ENCODE measurements at places on chromosomes 1 and 21.

DNA sequence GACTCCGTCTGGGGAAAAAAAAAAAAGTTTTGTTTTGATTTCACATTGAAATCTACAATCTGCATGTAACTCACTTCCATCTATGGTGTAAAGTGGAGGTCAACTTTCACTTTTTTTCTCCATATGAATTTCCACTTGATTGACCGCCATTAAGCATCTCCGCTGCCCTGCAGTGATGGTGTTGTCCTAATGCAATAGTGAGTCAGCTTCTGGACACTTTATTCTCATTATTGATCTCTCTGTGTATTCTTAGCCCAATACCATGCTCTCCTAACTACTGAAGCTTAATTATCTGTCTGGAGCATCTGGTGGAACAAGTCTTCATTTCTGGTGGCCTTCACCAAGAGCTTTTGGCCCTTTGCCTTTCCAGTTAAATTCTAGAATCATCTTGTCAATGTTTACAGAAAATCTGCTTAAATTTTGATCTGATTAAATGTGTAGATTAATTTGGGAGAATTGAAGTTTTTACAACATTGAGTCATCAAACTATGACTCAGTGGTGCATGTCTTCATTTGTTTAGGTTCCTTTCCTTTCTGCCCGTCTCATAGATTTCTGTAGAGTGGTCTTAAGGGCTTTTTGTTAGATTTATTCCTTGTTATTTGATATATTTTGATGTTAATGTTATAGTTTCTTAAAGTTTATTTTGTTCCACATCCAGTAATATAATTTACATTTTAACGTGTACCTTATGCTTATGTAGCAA lies 181.5 kb downstream of the PRDM2 start:
- no peak for DNase-seq

DNA sequence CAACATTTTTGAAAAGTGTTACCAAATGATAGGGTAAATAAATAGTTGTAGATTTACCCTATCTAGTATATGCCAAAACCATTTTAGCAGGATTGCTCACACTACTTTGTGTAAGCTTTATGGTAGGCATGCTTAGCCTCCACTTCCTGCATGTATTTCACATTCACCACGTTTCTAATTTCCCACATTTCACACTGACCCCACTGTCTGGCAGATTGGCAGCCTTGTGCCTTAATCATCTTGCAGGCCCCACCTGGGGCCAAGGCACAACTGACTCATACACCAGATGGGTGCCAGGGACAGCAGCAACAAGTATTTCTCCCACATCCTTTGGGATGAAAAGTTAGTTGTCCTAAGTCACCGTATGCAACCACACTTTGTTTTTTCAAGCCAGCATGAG lies 21.2 kb upstream of the CENPF start:
- no peak for DNase-seq

DNA sequence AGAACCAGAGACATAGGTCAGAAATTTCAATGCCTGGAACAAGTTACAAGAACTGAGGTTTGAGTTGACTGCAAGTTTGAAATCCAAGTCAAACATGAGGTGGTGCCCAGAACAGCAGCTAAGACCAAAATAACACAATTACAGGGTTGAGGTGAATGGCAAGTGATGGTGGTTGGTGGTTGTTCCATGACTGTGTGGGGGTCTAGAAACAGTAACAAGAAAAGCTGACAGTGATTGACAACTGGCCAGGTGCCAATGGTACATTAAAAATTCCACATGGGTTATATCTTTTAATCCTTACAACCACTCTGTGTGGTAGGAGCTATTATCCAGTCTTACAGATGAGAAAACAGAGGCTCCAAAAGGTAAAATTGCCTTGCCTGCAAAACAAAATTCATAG lies 32.0 kb downstream of the RIMS3 start:
- no peak for DNase-seq

- DNase-seq: no peak
Measured at GRCh38 chr1:159924791-159925718, at the start of gene TAGLN2. TAGLN2 (minus strand) TSS chr1:159925507; CDS start chr1:159920509, 4,998 bp downstream.

GRCh38 chr1:246609632-246610031 lies 43.4 kb downstream of the CNST start:
- peak; percentile 42 for DNase-seq

- no peak for DNase-seq
Measured at GRCh38 chr1:87506147-87506546, 177.5 kb downstream of the LMO4 start.

DNA sequence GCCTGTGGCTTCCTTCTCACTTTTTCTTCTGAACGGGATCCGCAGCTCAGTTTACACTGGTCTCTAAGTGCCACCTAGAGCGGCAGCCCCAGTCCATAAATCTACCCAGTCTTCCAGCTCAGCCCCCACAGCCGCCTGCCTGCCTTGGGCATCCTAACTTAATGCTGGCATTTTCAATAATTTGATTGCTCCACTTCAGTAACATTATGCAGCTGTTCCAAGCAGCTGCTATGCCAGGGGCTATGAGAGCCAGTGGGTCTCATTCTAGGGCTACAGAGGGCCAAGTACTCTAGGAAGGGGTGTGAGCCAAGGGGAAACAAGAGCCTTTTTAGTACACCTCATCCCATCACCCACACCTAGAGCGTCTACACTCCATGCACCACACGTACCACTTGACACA lies 48.4 kb upstream of the COA6 start:
- DNase-seq: no peak

GRCh38 chr21:24658926-24659325 lies 948.4 kb downstream of the MRPL39 start:
- no peak for DNase-seq

DNA sequence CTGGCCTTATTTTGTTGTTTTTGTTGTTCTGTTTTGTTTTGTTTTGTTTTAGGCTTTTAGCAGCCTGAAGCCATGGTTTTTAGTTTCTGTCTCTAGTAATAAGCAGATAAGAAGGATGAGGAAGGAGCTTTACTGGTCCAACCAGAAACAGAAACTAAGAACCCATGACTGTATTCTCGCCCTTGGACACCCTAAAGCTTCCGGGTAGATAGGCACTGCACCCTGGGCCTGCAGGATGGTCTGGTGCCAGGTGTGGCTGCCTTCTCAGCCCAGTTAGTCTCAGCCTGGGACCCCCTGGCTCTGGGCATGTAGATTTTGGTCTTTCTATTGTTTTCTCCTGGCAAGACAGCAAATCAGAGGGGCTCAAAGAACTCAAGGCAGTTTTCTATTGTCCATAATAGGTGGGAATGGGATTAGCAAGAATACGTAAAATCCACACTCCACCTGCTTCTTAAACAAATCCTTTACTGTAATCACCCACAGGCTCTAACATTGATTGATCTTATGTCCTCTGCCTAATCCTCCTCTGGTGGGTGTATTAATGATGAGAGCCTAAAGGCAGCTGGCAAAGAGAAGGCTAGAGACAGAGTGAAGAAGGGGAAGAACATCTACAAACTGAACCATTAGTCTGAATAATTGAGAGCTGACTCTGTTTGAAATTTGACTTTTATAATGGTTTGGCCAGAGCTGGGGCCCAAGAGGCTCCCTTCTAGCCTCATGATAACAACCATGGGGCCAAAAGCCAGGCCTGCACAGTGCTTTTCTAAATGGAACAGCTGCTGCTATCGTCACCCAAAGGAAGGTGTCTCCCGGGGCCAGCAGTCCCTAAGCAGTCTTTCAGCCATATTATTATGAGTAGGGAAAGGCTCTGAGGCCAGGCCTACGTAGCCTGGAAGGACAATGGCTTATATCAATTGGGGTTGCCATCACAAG lies 106.8 kb upstream of the ATP1A1 start:
- DNase-seq: no peak

DNA sequence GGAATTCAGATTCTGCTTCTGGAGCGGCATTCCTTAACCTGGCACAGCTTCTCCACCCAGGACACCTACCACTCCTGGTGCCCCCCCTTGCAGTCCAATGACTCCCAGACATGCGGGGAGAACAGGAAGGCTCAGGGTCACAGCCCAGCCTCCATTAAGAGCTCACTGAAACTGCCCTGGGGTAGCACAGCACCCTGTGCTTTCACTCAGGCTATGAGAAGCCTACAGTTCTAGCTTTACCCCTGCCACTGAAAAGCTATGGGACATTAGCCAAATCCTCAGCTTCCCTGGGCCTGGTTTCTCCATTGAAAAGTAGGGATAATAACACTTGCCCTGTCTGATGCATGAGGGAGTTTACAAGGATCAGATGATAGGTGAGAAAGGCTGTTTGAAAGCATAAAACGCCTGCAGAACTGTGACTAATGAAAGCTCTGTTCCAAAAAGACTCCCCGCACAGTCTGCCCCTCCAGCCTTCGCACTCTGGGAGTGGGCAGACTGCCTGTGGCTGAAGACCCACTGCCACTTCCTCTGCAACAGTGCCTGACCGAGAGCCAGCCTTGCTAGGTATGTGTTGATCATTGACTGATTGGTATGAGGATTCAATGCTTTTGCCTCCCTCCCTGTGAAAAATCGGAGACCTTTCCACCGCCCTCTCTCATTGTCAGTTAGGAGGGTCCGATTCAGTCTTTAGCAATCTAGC lies 2.7 kb upstream of the CLDN19 start:
- no peak for DNase-seq

- DNase-seq: no peak
Measured at GRCh38 chr1:235236128-235236527, 75.1 kb upstream of the RBM34 start.

- DNase-seq: peak; percentile 9
Measured at GRCh38 chr21:15894596-15894995, 164.8 kb downstream of the USP25 start.

- DNase-seq: peak; percentile 55
Measured at GRCh38 chr1:213905344-213905743, 82.4 kb upstream of the PROX1 start.

DNA sequence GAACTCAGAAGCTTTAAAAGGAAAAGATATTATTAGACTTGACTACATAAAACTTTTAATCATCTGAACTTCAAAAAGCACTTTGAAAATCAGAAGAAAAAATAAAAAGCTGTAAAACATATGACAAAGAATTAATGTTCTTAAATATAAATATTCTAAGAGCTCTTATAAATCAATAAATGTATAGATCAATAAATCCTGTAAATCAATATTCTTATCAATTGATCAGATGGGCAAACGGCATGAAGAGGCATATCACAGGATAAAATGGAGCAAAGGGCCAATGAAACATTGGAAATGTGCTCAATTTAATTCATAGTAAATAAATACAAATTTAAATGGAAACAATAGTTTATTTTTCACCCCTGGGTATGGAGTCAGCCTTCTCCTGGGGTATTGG lies 66.1 kb upstream of the SMYD2 start:
- no peak for DNase-seq

GRCh38 chr1:152566681-152567080 lies at the start of gene LCE3E:
LCE3E (minus strand) TSS chr1:152566780; CDS start chr1:152566208, 572 bp downstream.
- no peak for DNase-seq

GRCh38 chr1:202165267-202165941 lies 5.0 kb upstream of the PTPN7 start:
- no peak for DNase-seq

DNA sequence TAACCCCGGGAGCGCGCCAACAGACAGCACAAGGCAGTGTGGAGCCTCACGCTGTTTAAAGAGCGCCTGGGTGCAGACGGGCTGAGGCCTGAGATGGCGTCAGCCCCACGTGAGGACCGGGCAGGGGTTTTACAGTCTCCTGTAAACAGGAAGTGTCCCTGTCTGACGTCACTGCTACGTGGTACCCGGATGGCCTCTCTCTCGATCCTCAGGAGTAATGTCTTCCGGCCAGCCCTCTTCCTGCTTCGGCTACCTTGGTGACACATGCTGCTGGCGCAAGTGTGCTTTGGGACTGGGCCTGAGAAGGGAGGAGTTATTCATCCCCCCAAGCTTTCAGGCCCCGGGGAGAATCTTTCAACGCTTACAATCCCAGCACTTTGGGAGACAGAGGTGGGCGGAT lies 41.2 kb downstream of the CNST start:
- no peak for DNase-seq

- DNase-seq: no peak
Measured at GRCh38 chr1:215883004-215883403, 315.9 kb downstream of the KCTD3 start.

GRCh38 chr1:156675210-156676113 lies 1.7 kb downstream of the NES start:
- DNase-seq: no peak

- no peak for DNase-seq
Measured at GRCh38 chr1:117587499-117588356, 18.1 kb upstream of the TENT5C start.

- DNase-seq: no peak
Measured at GRCh38 chr1:203644191-203644590, 17.6 kb downstream of the ATP2B4 start.

- DNase-seq: no peak
Measured at GRCh38 chr1:154550657-154551056, 7.8 kb downstream of the UBE2Q1 start.

GRCh38 chr1:89904219-89904980 lies 83.6 kb downstream of the LRRC8D start:
- DNase-seq: no peak

GRCh38 chr1:239805851-239806772 lies 285.6 kb upstream of the FMN2 start:
- DNase-seq: no peak

- DNase-seq: no peak
Measured at GRCh38 chr21:37149411-37149810, 76.4 kb downstream of the TTC3 start.

DNA sequence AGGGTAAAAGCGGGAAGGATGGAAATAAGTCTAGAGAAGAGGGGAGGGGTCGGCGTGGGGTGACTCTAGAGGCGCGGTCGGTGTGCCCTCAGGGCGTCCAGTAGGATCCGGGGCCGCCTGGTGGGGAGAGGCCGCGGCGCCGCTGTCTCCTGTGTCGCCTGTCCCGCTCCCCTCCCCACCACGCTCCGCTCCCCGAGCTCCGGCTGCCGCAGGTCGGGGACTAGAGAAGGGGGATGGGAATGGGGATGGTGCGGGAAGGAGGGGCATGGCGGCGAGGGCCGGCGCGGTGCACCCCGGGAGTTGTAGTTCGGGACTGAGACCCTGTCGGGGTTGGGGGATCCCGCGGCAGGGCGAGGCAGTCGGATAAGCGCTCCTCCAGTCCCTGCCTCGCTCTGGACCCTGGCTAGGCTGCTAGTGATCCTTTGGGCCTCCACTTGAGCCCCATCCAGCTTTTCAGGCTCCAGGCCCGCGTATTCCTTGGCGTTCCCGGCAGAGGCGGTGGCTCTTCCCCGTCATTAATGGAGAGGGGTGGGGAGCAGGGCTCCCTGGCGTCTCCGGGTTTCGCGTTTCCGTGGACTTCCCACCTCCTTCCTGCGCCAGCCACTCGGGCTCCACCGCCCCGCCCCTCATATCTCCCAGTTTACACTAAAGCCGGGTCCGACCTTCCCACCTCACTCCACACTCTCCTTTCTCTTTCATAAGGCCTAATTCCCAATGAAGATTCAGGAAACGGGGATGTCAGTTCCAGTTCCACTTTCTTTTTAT lies at the start of gene ENTREP3:
Gene ENTREP3, minus strand, starts transcription at position 241 of the 765 bp plus-strand sequence. CDS start 606 bp downstream, outside the sequence.
- DNase-seq: peak; percentile 97

GRCh38 chr1:175733722-175734121 lies 9.7 kb downstream of the TNR start:
- DNase-seq: no peak

GRCh38 chr1:78168306-78168705 lies 122.5 kb downstream of the GIPC2 start:
- DNase-seq: no peak

GRCh38 chr1:204550926-204551325 lies 34.7 kb downstream of the MDM4 start:
- DNase-seq: no peak

GRCh38 chr1:25765136-25765922 lies 34.7 kb upstream of the SELENON start:
- DNase-seq: no peak
